Mucosa of gallbladder (tissue), 1 donor: ENCODE measurements at places on chromosomes 6 and 20. TPM values are rescaled to one million over a fixed set of nuclear protein-coding genes. Genes with fewer than 3 reads are reported as not detected.
A peak's percentile ranks its signal among the peaks of the same experiment; 100 is the strongest.

DNA sequence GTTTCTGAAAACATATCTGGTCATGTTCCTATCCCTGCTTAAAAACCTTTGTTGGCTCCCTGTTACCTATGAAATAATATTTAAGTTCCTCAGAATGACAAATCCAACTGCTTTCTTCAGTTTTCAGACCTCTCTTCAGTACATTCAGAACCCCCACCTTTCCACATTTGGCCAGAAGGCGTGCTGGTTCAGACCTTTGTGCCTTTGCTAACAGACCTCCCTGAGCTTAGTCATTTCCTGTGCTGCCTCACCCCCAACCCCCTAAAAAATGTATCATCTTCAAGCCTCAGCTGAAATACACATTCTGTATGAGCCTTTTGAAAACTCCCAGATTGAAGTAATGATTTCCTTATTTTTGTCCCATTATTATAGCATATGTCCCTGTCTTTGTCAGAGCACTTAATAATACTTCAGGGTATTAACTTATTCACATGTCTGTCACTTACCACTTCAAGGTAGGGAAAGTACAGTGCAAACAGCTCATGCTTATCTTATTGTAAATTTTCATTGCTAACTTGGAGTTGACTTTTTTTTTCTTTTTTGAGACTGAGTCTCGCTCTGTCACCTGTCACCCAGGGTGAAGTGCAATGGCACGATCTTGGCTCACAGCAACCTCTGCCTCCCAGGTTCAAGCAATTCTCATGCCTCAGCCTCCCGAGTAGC, 19.7 kb downstream of the FAM217A start:
- DNase-seq: no peak

DNA sequence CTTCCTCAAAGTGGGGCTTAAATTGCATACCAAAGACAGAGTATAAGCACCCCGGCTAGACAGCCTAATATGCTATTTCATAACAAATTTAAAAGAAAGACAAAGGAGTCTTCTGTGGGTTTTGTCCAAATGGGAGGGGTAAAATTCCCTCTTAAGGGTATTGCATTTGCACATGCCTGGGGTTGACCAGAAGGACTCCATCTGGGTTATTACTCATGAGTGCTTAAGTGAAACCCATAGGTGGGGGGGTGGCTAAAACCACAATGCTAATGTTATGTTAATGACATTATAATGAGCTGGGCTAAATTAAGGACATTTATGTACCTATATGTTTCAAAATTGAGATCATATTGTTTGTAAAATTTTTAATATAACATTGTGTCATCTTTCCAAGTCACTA, 15.0 kb downstream of the IMPG1 start:
- no peak for DNase-seq

DNA sequence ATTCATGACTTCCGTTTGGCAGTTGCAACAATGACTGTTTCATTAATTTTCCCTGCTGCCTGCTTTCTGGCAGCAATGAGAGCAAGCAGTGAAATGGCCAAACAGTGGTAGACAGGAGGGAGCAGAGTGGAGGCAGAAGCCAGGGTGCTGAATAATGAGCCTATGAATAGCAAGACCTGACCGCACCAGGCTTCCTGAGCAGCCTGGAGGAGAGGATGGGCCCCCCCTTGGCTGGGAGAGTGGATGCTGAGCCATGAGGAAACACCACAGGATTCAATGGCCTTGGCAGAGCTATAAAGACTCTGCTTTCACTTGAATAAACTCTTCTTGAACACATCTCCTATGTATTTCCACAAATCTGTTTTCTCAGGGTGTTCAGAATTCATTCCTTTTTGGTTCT, 68.1 kb upstream of the SNRPB2 start:
- DNase-seq: peak; percentile 10

The ADGB gene
- not detected for total RNA-seq

The RUNX2 gene
- total RNA-seq: 5.3 TPM

The DYNLT2 gene
- total RNA-seq: 1.5 TPM

The ZC2HC1B gene
- total RNA-seq: not detected

The TTK gene
- 0.92 TPM for total RNA-seq

- no peak for DNase-seq
These were observed 27.8 kb upstream of the F13A1 start for GRCh38 chr6:6348256-6348655.

DNA sequence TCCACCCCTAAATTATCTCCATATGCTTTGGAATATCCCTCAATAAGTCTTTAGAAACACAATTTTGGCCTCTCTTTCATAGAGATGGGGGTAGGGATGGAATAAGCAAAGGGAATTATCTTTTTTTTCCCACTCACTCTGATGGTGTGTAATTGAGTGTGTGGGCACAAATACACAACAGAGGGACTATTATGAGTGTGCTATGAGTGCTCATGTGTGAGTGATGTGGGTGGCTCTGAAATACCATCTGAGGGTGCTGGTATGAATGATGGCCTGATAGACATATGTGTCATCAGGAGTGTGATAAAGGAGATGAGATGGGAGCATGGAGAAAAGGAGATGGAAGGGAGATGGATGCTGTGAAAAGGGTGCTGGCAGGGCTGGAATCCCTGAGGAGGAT, 35.6 kb downstream of the GSS start:
- DNase-seq: no peak

DNA sequence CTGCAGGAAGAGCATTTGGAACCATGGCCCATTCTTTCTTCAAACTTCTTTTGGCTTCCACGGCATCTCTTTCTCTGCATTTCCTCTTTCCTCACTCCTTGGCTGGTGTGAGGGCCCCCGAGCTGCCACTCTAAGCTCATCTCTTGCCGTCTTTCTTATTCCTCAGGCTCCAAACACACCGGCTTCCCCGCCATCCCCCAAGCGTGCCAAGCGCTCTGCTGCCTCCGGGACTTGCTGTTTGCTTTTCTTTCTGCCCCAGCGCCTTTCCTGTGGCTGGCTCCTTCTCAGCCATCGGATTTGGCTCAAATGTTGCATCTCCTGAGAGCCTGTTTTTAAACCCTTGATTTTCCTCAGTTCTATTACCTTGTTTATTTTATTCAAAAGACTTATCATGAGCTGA, 172.7 kb downstream of the PACRG start:
- DNase-seq: no peak

The ZBTB46 gene
- total RNA-seq: 9.0 TPM

GRCh38 chr6:89530982-89531381, 98.0 kb downstream of the ANKRD6 start:
- DNase-seq: no peak

GRCh38 chr20:36341331-36342020, 35.3 kb downstream of the DLGAP4 start:
- no peak for DNase-seq

- no peak for DNase-seq
These were observed 48.6 kb upstream of the PTPRT start for GRCh38 chr20:43238266-43238665.

- DNase-seq: no peak
These were observed 43.8 kb downstream of the LGSN start for GRCh38 chr6:63275953-63276352.

The GMDS gene
- total RNA-seq: 105 TPM

- DNase-seq: no peak
These were observed 13.7 kb downstream of the PIGT start for GRCh38 chr20:45429618-45430017.

The NKAIN2 gene
- total RNA-seq: 0.29 TPM

- no peak for DNase-seq
These were observed 349.9 kb upstream of the FLRT3 start for GRCh38 chr20:14687313-14687712.

The GRM1 gene
- total RNA-seq: not detected

GRCh38 chr6:79872986-79873385, 74.4 kb downstream of the ELOVL4 start:
- DNase-seq: no peak

DNA sequence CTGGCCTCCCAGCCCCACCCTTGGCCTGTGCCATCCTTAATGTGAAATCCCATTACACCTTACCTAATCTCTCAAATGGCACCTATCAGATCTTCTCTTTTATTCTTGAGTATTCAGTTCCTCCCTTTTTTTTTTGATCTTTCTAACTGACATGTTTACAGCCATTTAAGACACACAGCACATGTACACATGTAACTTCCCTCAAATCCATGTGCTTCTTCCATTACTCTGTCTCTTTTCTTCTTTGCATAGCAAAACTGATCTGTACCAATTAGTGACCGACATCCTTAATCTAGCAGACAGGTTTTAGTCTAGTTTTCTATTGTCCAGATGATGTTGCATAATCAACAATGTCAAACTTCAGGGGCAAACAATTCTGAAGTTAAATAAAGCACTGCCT, 413.8 kb upstream of the FLRT3 start:
- no peak for DNase-seq

The PPIL6 gene
- 2.6 TPM for total RNA-seq

- no peak for DNase-seq
These were observed 776.3 kb downstream of the EYS start for GRCh38 chr6:64930681-64931080.

GRCh38 chr20:37537505-37537904, 9.8 kb upstream of the BLCAP start:
- DNase-seq: no peak

DNA sequence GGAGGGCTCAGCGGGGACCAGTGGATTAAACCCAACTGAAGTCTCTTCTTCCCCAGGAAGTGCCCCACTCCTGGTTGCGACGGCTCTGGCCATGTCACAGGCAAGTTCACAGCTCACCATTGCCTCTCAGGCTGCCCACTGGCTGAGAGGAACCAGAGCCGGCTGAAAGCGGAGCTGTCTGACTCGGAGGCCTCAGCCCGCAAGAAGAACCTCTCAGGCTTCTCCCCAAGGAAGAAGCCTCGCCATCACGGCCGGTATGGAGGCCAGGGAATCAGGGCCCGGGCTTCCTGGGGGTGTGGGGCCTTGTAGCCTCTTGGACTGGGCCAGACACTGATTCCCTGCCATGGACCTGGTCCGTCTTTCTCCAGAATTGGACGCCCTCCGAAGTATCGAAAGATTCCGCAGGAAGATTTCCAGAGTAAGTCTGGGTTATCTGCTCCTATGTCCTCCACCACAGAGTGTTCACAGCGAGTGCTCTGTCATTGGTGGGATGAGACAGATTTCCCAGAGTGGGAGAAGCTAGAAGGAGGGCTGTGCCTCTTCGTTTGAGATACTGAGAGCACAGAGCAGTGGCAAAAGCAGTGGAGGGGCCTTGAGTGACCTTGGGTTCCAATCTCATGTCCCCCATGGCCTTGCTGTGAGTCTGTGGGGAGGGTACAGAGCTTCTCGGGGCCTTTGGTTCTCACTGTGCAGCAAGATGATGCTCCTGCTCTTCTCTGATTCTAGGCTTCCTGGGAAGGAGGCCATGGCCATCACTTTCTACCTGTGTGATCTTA, 22.6 kb upstream of the SGK2 start:
- DNase-seq: no peak

The NMBR gene
- total RNA-seq: not detected

DNA sequence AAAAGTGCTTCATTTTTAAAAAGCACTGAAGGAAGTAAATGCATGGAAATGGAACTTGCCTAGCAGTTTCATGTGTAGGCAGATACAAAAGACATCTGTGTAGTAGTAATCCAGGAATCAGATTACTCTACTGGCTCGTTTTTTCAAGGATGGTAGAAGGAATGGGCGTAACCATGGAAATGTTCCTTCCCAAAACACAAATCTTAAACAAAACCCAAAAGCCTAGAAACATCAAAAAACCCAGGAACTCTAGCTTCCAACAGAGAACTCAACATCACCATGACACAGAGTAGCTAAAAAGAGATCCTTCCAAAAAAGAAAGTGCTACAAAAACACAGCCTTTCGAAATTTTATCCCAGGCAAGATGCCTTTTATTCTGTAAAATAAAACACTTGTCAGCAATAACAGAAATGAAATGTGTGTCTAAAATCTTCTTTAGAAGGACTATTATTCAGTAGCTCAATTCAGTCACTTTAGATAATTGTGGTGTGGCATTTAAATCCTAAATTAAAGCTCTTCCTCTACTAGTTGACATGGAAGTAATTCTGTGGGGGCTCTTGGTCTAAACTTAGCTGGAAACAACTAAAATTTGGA, 81.7 kb downstream of the FAM217A start:
- no peak for DNase-seq
